Activated CD8-positive, alpha-beta memory T cell treated with anti-CD3 and anti-CD28 coated beads, Interleukin-2, amount 50 U/mL, for 48 hours (primary cell): ENCODE measurements at places on chromosomes 4 and X.

- DNase-seq = no peak
Observed at GRCh38 chrX:134999469-134999868, 8.7 kb downstream of the SMIM10 start.

DNA sequence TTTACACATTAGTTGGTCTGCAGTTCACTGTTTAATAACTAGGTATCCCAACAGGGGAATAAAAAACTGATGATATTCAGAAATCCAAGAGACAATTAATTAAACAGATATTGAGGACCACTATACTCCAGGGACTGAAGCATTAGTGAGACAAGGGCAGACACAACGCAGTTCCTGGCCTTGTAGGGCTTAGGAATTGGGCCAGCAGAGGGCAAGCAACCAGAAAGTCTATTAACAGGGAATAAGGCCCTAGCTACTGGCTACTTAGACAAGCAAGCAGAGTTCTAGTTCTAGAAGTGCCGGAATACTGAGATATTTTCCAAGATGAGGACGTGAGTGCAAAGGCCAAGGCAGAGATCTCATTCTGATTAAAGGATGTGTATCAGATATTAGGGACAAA lies 58.6 kb upstream of the ADGRA3 start:
- DNase-seq = no peak

DNA sequence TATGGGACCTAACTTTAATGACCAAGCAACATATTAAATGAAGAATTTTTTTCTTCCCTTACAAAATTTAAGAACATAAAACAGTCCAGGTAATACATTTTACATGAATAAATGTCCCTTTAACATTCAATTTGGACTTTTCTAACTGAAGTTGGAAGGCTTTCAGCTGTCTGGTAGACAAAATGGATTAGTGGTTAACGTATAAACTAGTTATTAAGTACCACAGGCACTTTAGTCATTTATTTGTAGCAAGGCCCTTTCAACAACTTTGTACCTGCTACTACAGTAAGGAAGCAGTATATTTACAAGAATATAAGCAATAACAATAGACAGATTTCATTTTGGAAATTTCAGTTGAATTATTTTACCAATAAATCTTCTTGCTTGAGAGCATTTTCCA lies 152.5 kb upstream of the TENT5D start:
- DNase-seq = no peak

- DNase-seq = no peak
Observed at GRCh38 chr4:122636697-122637096, 15.8 kb upstream of the IL21 start.

DNA sequence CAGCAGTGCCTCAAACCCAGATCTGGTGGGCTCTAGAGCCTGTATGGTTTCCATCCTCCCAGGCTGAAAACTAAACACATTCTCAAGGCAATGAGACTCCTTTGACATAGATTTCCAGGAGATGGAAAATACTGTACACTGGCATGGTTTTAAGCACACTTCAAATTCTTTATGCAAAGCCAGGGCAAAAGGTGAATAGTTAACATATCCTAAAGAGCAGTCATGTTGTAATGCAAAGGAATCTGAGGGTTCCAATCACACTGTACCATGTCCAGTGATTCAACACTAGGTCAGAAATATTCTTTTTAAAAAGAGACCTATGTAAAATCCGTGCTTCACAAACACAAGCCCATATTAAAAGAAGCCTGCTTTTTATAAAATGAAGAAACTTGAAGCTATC lies 195.3 kb downstream of the QDPR start:
- no peak for DNase-seq

GRCh38 chr4:106195435-106195950 lies 120.5 kb downstream of the TBCK start:
- DNase-seq = no peak

DNA sequence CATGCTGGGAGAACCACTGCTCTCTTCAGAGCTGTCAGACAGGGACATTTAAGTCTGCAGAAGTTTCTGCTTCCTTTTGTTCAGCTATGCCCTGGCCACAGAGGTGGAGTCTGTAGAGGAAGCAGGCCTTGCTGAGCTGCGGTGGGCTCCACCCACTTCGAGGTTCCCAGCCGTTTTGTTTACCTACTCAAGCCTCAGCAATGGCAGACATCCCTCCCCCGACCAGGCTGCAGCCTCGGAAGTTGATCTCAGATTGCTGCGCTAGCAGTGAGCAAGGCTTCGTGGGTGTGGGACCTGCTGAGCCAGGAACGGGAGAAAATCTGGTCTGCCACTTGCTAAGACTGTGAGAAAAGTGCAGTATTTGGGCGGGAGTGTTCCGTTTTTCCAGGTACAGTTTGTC lies 118.9 kb downstream of the SLC10A6 start:
- no peak for DNase-seq

GRCh38 chr4:177718514-177718913 lies 276.3 kb upstream of the AGA start:
- DNase-seq = no peak

- DNase-seq = no peak
Observed at GRCh38 chrX:40227125-40227524, 129.4 kb upstream of the BCOR start.

GRCh38 chr4:10020106-10020505 lies 1.2 kb downstream of the SLC2A9 start:
- DNase-seq = no peak

GRCh38 chrX:31154946-31155345 lies 83.1 kb upstream of the FTHL17 start:
- DNase-seq = no peak

DNA sequence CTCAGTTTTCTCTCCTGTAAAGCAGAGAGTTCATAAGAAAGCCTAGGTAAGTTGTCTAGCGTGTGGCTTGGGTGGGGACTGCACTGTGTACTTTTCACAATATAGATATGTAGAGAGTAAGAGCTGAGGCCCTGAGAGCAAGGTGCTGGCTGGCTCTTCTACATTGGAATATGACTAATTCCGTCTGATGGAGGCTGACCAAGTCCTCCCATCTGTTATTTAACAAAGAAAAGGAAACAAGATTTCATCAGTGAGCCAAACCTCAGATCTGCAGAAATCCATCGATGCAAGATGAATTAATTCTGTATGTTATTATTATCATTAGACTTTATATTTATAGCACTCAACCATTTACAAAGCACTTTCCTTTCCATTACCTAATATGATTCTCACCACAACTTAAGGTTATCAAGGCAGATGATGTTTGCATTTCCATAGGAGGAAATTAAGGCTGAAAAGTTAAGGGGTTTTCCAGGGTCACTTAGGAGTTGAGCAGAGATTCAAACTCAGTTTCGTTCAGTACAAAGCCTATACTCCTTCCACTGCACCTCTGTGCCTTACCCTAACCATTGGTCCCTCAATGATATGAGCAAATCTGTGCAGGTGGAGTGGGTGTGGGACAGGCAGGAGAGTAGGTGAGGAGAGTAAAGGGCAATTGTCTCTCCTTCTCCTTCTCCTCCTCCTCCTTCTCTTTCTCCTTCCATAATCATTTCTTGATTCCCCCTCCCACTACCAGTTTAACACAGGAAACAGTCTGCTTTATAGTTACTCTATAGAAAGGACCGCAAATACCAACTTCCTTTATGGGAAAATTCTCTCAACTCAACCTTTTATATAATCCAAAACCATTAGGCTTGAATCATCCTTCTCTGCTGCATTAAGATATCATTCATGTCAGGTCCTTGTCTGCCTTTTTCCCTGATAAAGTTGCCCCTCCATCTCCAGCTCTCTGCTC lies 27.6 kb upstream of the SRD5A3 start:
- no peak for DNase-seq

DNA sequence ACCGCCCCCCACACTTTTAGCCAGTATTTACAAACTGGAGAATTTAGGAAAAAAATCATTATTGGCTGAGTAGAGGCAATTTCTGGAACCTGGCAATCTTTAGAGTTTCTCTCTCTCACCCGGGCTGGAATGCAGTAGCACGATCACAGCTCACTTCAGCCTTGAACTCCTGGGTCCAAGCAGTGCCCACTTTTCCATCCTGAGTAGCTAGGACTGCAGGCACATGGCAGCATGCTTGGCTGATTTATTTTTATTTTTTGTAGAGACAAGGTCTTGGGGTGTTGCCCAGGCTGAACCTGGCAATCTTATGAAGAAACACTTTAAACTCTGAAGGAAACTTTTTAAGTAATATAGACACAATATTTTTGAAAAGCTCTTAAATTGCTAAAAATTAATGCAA lies 120.1 kb downstream of the AFF1 start:
- no peak for DNase-seq

GRCh38 chr4:66577922-66578321 lies 907.6 kb upstream of the EPHA5 start:
- DNase-seq = no peak

- DNase-seq = no peak
Observed at GRCh38 chr4:176837169-176837895, 44.6 kb upstream of the VEGFC start.

GRCh38 chr4:186651181-186651603 lies 72.5 kb downstream of the FAT1 start:
- DNase-seq = no peak

DNA sequence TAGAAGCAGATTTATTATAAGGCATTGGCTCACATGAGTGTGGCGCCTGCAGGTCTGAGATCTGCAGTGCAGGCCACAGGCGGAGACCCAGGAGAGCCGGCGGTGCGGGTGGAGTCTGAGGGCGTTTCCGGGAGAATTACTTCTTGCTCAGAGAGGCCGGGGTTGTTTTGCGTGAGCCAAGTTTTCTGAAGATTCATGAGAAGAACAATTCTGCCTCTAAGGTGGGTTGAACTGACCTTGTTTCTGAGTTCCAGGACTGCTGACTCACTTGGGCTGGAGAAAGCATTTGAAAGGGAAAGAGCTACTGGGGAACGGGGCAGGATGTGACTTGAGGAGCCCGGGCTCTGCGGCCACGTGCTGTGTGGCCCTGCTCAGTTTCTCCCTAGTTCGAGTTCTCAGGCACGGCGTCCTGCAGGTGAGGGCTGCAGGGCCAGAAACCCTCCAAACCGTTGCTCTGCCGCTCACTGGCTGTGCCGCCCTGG lies 36.7 kb upstream of the SORCS2 start:
- peak; percentile 20 for DNase-seq

- DNase-seq = no peak
Observed at GRCh38 chrX:14843666-14844065, 29.2 kb downstream of the FANCB start.

DNA sequence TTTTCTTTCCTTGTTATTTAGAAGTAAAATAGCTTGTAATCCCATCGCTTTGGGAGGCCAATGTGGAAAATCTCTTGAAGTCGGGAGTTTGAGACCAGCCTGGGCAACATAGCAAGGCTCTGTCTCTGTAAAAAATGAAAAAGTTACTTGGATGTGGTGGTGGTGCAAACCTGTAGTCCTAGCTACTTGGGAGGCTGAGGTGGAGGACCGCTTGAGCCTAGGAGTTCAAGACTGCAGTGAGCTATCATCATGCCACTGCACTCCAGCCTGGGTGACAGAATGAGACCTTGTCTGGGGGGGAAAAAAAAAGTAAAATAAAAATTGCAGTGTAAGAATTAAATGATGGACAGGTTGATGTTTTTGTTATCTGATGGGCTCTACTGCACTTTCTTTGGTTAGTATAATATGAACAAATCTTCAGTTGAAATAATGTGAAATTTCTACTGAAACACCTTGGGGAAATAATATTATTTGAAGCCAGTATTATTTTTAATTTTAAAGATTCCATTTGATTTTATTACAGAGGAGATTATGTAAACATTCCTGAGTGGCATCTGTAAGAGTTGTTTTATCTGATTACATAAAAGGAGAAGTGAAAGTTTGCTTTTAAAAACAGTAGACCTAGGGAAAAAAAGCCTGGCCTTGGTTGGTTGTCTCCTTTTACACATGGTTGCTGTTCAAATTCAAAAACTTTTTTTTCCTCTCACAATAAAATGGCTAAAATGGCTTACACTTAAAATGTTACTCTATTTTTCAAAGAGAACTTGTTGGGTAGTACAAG lies 10.5 kb upstream of the NDUFC1 start:
- no peak for DNase-seq

GRCh38 chr4:111836601-111837000 lies 308.7 kb upstream of the FAM241A start:
- no peak for DNase-seq

DNA sequence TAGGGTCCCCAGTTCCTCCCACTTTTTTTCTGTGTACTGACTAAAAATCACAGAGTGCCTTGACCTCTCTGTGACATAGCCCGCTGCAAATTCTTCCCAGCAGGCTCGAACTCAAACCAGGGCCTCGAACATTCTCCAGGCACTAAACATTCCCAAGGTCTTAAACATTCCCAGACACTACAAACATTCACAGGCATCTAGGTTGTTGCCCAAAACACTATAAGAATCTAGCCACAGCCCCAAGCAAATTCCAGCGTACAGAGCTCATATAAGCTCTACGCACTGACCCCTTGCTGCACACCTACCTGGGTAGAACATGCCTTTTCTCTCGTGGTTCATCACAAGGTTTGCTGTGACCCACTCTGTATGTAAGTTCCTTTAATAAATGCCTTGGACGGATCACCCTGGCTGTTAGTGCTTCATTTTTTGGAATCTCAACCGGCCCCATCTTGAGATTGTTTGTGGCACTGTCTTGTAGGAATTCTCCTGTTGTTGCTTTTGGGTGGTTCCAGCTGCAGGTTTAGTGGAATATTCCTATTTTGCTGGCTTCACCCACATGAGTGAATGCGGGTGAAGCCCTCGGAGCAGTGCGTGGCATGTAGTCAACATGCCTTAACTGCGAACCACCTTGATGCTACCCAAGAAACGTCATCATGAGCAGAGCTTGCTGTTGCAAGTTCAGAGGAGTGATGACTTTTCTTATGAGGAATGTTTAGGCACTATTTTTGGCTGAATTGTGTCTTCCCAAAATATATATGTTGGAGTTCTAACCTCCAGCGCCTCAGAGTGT lies 230.0 kb downstream of the HS3ST1 start:
- no peak for DNase-seq

DNA sequence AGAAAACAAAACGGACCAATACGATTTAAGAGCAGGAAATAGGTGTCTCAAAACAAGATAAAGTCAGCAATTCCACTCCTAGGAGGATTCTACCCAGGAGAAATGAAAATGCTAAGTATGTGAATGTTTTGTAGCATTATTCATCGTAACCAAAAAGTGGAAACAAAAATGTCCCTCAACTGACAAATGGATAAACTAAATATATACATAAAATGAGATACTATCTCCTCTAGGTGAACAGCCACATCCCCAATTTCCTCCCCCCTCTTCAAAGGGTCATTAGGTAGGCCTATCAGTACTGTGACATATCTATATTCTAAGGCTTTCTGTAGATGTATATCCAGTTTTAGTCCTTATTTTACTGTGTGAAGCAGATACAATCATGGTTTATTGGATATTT lies 18.0 kb downstream of the DDX3X start:
- DNase-seq = no peak

DNA sequence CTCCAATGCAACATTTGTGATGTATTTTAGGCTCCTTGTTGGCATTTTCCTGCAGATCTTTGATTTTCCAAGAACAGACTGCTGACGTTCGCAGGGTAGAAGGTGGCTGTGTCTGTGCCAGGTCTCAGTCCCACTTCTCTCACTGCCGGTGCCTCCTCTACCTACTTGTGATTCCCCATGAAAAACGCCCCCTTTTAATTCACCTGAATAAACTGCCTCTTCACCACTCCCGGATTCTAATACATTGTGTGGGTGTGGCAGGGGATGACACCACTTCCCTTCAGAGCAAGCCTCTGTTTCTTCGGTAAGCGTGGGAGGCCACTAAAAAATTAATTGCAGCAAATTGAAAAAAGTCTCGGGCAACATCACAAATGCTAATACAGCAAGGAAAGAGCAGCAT lies 96.1 kb upstream of the FAM9B start:
- DNase-seq = no peak

- DNase-seq = no peak
Observed at GRCh38 chrX:122816288-122816687, 367.8 kb upstream of the GRIA3 start.
